ENCODE measurements at places on chromosomes 11 and 22.
A peak's percentile ranks its signal among the peaks of the same experiment; 100 is the strongest.

GRCh38 chr22:45290410-45290936, 5.7 kb downstream of the UPK3A start:
- DNase-seq, result peak; percentile 78

DNA sequence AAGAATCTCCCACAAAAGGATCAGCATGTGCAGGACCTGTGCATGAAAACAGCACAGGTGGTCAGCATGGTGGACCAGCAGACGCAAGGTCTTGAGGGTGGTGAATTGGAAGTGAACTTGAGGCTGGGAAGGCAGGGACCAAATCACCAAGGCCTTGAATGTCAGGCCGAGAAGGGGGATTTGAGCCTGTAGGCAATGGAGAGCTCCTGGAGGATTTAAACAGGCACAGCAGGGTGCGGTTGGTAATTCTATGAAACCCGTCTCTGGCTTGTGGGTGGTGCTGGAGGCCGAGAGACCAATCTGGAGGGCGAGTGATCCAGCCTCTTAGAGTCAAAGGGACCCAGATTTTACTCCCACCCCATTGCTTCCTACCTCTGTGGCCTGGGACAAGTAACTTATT, 2.4 kb downstream of the TSKU start:
- DNase-seq, result no peak

- DNase-seq, result no peak
Observed at GRCh38 chr11:3010004-3010403, 17.9 kb upstream of the NAP1L4 start.

GRCh38 chr11:83318931-83319330, 32.8 kb upstream of the CCDC90B start:
- no peak for DNase-seq

DNA sequence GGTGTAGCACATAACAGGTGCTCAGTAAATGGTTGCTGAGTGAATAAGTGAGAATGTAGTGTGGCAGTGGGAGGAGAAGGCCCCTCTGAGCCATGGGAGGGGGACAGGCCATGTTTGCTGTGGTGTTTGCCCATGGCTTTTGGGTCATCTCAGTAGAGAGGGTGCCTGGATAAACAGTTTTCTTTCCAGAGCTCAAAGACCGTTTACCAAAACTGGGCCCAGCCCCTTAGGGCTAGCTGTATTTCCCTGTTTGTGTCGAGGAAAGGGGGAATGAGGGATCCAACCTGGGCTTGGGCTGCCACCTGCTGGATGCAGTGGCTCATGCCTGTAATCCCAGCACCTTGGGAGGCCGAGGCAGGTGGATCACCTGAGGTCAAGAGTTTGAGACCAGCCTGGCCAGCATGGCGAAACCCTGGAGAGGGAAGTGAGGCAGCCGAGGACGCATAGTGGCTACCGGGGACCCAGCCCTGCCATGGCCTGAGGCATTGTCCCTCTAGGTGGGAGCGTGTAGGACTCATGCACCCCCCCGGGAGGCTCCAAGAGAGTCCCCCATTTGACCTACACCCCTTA, 8.7 kb upstream of the LTO1 start:
- DNase-seq, result no peak

GRCh38 chr11:75189911-75190310, 39.0 kb downstream of the SLCO2B1 start:
- no peak for DNase-seq

DNA sequence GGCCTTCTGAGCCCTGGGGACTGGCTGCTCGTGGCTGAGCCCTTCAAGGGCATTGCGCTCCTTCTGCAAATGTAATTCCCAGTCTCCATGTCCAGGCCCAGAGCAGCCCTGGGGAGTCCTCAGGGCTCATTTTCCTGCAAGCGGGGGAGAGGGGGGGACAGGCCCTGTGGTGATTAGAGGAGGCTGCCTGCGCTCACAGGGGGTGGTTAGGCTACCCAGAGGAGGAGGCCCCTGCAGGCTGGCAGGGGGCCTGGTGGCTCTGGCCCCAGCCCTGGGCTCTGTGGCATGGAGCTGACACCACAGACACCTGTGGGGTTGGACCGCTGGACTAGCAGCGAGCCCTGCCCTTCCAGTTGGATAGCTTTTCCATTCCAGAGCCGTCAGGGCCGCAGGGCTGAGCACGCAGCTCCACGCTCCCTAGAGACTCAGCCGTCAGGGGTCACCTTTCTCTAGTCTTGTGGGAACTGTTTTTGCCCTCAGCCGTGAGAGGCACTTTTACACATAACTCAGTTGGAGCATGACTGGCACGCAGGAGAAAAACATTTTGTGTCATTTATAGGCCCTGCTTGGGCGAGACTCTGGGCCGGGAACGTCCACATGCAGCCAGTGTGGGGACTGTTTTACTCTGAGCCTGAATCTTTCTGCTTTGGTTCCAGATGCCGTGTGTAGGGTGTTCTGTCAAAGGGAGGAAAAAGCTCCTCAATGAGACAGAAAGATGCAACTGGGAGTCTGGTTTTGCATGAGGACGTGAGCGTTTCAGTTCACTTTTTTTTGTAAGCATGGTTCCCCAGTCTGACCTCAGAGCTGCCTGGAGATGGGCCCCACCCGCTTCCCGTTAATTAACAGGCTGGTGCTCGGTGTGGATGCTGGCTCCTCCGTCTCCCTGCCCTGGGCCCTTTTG, 58.1 kb downstream of the LRP5 start:
- no peak for DNase-seq

DNA sequence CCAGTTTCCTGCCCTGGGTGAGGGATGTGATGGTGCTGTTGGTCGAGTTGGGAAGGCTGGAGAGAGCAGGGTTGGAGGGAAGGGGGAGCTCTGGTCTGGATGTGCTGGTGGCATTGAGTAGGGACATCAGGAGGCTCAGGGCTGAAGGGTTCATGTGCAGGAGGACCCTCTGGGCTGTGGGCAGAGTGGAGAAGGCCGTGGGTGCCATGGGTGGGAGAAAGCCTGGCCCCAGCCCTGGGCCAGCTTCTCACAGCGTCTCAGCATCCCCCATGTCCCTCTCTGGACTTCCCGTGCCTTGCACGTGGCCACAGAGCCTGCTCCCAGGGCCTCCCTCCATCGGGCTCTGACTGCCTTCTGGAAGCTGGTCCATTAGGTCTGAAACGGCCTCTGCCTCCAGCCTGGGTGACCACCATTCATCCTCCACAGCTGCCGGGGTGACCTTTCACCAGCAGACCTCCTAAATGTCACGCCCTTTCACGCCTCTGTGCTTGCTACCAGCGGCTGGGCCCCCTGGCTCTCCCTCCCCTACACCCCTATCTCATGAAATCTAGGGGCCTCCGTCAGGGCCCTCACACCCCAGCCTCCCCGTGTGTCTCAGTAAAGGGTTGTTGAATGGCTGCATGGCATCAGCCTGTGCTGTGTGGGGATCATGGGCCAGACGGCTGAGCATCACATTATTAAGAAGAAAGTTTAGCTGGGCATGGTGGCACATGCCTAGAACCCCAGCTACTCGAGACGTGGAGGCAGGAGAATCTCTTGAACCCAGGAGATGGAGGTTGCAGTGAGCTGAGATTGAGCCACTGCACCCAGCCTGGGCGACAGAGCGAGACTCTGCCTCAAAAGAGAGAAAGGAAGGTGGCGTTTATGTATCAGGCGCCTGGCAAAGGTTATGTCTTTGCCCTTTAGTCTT, 25.5 kb downstream of the MYO7A start:
- no peak for DNase-seq

DNA sequence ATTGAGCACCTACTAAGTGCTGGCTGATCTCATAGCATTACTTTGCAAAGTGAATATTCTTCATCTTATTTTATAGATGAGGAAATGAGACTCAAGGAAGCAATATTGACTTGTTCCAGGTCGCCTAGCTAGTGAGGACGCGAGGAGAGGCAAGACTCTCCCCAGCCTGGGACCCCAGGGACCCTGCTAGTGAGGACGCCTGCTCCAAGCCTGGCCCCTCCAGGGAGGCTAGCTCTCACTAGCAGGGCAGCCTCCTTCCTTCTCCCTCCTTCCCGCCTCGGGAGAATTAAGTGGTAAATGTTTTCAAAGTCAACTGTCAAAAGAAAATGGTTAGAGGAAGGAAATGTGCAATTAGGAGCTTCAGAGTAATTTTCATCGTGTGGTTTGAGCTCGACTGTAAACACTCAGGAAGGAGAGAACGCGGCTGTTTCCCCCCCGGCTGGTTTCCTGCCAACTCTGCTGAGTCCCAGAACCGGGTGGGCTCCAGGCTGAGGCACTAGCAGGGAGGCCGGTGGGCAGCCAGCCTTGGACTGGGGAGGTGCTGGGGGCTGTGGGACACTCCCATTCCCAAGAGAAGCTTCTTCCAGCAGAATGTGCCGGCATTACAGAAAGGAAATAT, 17.9 kb downstream of the MYEOV start:
- no peak for DNase-seq

DNA sequence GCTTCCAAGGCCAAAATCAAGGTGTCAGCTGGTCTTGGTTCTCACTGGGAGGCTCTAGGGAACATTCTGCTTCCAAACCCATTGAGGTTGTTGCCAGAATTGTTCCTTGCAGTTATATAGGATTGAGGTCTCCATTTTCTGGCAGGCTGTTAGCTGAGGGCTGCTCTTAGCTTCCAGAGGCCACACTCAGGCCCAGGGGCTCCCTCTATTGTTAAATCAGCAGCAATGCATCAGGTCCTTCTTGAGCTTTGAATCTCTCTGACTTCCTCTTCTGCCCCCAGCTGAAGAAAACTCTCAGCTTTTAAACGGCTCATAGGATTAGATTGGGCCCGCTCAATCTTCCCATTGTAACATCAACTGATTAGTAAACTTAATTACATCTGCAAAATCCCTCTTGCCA, 39.3 kb upstream of the BSX start:
- peak; percentile 36 for DNase-seq

DNA sequence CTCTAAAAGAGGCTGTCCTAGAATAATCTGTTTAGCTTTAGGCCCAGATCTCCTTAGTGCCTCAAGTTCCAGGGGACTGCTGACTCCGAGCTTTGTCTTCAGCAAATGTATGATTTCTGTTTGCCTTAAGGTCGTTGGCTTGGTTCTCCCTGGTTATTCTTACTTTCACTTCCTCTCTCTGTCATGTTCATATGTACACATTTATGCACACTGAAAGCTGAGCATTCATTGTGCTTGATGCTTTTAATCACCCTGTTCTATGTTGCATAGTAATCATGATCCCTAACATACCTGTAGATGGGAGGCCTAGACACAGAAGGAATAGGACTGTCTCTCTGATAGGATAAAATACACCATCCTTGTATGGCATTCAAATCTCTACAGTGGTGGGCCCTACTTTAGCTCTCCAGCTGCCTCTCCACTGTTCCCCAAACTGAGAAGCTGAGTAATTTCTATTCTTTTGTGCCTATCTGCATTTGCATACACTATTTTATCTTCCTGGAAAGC, 7.2 kb downstream of the PPFIBP2 start:
- DNase-seq, result peak; percentile 19
